NCI-H446 (cell line): ENCODE measurements at places on chromosomes 1 and 21.

GRCh38 chr1:63148825-63149645 lies 173.3 kb upstream of the FOXD3 start:
- DNase-seq = peak; percentile 28

DNA sequence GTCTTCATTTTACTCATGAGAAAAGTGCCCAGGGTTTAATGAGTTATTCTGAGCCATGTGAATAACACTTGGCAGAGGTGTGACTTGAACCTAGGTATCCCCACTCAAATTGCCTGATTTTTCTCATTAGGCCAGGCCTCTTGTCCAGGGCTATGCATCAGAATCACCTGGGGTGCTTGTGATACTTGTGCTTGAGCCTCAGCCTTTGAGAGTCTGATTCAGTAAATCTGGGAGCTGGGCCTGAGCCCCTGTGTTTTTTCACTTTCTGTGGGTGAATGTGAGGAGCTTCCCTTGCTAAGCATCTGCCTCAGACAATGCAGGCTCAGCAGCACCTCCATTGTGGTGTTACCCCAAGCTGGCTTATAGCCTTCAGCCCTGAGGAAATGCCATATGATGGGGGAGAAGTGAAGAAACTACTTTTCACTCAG lies 127.1 kb downstream of the S1PR1 start:
- DNase-seq = no peak

DNA sequence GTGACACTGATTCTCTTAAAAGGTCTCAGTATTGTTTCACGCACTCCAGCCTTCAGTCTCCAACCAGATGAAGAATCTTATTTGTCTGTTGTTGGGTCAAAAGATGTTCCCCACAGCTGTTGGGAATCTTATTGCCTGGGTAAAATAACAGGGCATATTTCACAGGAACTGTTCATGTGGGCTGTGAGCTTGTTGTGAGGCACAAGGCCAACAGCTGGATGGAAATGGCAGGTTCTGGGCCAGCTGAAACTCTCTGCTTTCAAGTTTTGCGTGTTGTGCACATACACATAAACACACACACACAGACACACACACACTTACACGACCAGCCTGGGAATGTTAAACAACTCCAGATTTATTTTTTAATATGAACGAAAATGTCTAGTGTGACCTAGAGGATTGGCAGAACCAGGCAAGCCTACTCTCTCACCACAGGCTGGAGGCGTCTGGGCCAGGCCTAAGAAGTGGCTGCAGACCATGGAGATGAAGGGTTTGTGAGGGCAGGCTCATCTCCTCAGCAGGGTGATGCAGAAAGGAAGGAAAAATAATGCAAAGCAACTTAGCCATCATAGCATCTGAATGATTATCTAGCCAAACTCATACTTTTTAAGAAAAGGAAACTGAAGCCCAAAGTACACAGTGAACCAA lies 357.0 kb downstream of the TTLL7 start:
- no peak for DNase-seq

- DNase-seq = peak; percentile 36
Measured at GRCh38 chr1:42674214-42674613, 8.0 kb upstream of the YBX1 start.

GRCh38 chr21:18832950-18833349 lies 429.4 kb upstream of the TMPRSS15 start:
- DNase-seq = no peak

DNA sequence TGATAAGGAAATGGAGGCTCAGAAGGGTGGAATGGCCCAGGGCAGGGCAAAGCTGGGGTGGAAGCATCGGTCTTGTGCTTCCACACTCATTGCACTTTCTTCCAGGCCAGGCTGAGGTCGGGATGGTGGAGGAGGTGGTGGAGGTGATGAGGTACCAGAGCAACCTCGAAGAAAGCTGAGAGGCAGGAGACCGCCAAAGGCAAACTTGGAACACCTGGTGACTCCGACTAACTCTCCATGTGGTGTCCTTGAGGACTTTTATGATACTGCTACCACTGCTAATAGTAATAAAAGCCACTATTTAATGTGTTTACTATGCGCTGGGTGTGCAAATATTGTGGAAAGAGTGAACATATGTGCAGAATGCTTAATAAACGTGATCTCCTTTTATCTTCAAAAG lies 16.9 kb upstream of the BTG2 start:
- DNase-seq = no peak

- no peak for DNase-seq
Measured at GRCh38 chr1:200428482-200429205, 18.8 kb upstream of the ZNF281 start.

DNA sequence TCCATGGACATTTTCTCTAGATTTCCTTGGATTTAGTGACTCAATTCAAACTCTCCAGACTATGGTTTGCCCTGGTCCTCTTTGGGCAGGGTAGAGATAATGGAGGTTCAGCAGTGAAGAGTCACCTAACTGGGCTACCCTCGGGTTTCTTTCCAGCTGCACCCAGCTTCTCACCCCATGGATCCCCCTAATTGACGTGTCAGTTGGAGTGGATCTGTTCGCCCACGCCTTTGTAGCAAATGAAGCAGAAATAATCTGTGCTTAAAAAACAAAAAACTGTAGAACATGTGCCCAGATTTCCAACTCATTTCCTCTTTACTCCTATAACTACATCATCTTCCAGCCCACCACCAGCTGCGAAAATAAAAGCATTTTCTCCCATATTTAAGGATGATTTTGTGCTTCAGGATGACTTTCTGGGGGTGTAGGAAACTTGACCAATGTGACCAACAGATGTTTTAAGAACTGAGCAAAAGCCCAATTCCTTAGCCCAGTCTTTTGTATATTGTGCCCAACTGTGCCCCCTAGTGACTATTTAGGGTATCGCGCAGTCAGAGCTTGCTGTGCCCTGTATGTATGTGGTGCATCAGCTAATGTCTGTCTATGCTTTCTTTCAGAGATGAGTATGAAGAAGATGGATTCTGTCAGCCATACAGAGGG lies 66.5 kb upstream of the UBE2U start:
- peak; percentile 92 for DNase-seq

GRCh38 chr1:7436056-7437005 lies 334.8 kb upstream of the VAMP3 start:
- no peak for DNase-seq

DNA sequence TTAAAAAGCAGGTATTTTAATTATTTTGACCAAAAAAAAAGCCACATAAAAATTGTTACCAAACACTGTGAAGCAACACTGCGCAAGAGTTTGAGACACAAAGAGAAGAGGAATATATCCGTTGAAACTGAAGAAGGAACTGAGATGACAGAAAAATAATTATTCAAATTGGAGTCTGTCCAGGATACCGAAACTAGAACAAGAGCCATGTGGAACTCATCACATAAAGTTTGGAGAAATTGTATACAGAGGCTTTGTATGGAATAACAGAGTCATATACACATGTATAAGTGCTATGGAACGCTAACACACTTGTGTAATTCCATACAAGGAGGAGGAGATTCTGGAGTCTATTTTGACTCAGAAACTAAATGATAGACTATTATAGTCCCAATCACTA lies 675.1 kb upstream of the ADGRL2 start:
- no peak for DNase-seq

GRCh38 chr1:168507231-168507630 lies 36.6 kb downstream of the XCL2 start:
- no peak for DNase-seq

GRCh38 chr1:243605604-243606003 lies 244.4 kb downstream of the AKT3 start:
- DNase-seq = no peak
